Osteoblast (primary cell): ENCODE measurements at places on chromosomes 12 and 14. TPM values are rescaled to one million over a fixed set of nuclear protein-coding genes. Genes with fewer than 3 reads are reported as not detected.

The MYF6 gene
- not detected in 2 replicates for total RNA-seq

The TEX52 gene
- not detected in 2 replicates for total RNA-seq

DNA sequence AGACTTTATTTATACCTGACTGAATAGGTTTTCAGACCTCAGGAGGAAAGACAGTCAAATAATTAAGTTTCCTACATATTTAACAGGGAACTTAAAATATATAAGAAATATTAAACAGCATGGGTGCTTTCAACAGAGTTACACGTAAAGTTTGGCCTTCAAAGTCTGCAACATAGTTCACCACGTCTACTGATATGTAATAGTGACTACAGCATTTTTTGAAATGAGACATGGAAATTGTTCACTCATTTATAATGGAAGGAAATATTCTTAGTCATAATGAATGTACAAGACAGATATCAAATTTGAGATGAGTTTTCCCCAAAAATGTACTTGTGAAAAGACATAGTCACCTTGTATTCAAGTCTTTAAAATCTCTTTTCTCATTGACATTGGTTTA, 56.7 kb upstream of the KCNMB4 start:
- DNase-seq: no peak

- peak; percentile 36 for DNase-seq
Measured at GRCh38 chr12:111443086-111443485, 37.4 kb downstream of the SH2B3 start.

- peak; percentile 10 for DNase-seq
Measured at GRCh38 chr12:46260124-46260912, 8.5 kb downstream of the SLC38A1 start.

The ERP27 gene
- not detected in 2 replicates for total RNA-seq

DNA sequence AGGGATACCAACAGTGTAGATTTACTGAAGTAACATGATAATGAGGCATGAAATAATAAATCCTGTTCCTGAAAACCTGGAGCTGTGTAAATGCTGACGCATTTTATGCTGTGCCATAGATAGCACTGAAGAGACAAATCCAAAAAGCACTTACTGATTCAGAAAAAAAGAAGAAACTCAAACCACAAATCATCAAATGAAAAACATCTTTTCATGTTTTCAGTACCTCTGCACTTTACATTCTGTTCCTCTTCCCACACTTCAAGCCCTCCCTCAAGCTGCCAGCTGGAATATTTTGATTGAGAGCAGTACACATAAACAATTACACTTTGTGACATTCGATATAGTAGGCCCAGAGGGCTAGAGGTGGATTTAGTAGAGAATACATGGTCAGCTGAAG, 362.3 kb downstream of the NAV3 start:
- DNase-seq: no peak

The PZP gene
- not detected in 2 replicates for total RNA-seq

GRCh38 chr12:28191051-28192048, 1.1 kb downstream of the CCDC91 start:
- DNase-seq: peak; percentile 82

The GARIN6 gene
- total RNA-seq: not detected in 2 replicates

- peak; percentile 46 for DNase-seq
Measured at GRCh38 chr14:32453857-32454810, 125.0 kb downstream of the AKAP6 start.

DNA sequence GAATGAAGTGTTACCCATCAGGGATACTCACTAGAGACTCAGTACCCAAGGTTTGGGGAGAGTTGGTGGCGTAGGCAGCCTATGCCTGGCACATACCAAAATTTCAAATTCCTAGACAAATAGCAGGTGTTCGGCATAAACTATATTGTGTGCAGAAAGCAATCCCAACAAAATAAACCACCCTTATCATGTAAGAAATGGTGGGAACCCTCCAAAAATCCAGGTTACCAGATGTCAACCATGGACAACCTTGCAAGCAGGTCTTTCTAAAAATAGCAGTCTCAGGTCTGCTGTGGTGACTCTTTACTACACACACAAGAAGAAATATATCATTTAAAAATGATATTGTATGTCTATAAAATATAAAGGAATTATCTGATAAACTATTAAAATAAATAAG, 17.7 kb upstream of the PTGER2 start:
- DNase-seq: no peak

The TOMM20L gene
- total RNA-seq: not detected in 2 replicates

The KIF5A gene
- 0.29 and 0.36 TPM in 2 replicates for total RNA-seq

DNA sequence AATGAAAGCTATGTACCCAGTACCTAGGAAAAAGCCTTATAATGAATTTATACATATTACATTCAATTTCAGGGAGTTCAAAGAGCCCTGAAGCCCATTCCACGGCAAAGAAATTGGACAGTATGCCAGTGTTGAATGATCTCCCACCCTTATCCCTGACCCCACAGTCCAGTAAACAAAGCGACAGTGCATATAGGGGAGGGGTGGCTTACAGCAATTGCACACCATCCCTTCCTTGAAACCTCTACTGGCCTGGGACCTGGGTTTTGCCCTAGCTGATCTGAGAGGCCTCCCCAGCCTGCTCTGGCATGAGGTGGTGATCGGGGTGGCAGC, 17.3 kb upstream of the RND1 start:
- DNase-seq: no peak

DNA sequence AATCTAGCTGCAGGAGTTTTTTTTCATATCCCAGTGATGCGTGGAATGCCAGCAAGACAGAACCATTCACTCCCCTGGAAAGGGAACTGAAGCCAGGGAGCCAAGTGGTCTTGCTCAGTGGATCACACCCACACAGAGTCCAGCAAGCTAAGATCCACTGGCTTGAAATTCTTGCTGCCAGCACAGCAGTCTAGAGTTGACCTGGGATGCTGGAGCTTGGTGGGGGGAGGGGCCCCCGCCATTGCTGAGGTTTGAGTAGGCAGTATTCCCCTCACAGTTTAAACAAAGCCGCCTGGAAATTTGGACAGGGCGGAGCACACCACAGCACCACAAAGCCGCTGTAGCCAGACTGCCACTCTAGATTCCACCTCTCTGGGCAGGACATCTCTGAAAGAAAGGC, 86.9 kb upstream of the STXBP6 start:
- no peak for DNase-seq

GRCh38 chr14:105432657-105433056, 13.0 kb downstream of the MTA1 start:
- DNase-seq: no peak

GRCh38 chr14:61535032-61535431, 160.3 kb upstream of the HIF1A start:
- no peak for DNase-seq

The PCNX1 gene
- 51.0 and 72.5 TPM in 2 replicates for total RNA-seq

DNA sequence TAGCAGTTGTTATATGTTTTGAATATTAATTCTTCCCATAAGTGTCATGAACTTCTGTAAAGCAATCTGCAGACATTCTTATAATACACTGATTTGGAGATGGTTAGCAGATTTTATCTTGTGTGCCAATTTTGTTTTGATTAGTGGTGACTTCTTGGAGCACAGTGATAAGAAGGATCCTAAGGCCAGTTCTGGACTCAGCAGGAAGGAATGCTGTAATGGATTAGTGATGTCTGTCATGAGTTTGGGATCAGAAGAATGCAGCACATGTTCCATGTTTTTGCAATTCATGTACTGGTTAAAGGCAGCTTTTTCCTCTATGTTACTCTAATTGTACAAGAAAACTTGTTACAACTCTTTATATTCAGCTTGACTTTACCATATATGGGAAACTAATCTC, 91.5 kb downstream of the UNC79 start:
- no peak for DNase-seq

- DNase-seq: no peak
Measured at GRCh38 chr14:76019676-76020075, 34.1 kb downstream of the IFT43 start.

- DNase-seq: peak; percentile 36
Measured at GRCh38 chr12:131066207-131066885, 112.6 kb downstream of the ADGRD1 start.

- DNase-seq: peak; percentile 10
Measured at GRCh38 chr12:64480148-64480547, 28.2 kb downstream of the TBK1 start.
